ENCODE measurements at places on chromosomes 7 and 10.

GRCh38 chr10:94264085-94264484, 98.7 kb downstream of the NOC3L start:
- no peak for DNase-seq

GRCh38 chr7:118938845-118939244, 714.3 kb downstream of the ANKRD7 start:
- no peak for DNase-seq

DNA sequence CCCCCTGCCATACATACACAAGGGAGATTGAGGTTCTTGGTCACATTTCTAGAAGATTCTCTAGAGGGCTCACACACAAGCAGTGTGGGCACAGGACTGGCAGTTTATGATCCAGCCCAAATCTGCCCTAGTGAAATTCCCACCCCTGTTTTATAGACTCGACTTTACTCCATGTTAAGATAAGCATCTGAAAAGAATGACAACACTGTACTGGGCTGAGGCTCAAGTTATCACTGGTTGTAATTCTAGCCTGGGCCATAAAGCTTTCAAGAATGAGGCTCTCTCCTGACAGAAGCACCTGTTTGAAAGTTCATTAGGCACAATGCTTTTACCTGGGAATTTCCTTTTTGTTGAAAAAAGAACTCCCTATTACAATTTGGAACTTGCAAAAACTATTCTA, 195.6 kb upstream of the GLI3 start:
- DNase-seq: no peak

DNA sequence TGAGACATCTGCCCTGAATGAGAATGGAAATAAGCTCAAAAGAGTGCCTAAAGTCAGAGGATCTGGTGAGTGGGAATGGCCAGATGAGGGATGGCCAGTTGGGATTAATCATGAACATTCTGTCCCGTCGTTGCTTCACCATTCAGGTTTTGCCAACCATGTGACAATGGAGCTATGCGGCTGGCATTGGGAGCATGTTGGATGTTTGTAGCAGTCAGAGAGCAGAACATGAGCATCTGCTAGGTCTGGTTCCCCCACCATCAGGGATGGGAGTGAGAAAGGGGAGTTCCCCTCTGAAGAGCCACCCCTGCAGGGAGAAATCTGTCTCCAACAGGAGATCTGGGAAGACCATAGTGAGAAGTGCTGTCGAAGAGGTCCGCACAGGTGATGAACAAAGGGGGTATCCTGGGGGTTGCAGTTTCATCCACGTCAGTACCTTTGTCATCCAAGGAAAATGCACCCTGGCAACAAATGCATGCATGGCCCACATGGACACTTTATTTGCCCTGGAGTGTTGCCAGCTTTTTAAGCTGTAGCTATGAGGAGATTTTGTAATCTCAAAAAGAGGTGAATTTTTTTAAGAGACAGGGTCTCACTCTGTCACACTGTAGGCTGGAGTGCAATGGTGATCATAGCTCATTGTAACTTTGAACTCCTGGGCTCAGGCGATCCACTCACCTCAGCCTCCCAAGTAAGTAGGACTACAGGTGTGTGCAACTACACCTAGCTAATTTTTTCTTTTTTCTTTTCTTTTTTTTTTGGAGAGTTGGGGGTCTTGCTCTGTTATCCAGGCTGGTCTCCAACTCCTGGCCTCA, 190.2 kb downstream of the CAMK1D start:
- DNase-seq: no peak

DNA sequence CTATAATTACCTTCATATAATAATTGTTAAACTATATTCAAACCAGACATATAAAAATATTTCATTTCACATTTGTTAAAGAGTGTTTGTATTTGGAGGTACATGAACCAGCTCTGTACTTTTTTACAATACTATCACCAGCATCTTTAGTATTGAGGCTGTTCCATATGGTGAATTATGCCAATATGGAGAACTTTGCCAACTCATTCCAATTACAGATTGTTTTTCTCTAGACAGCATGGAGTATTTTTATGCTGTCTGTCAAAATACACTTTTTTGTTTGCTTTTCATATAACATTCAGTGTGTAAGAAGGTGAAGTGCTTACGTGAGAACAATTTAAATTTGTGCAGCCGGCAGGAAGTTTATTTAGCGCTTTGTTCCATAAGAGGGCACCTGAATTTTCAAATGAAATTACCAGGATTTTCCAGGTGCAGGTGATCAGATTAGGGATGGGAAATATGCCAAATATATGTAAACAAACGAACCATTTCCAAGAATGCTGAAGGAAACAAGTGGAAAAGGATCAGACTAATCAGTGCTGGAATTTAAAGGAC, 54.9 kb downstream of the SEMA3E start:
- DNase-seq: no peak

GRCh38 chr7:1234881-1235500, 2.3 kb downstream of the UNCX start:
- DNase-seq: no peak

- DNase-seq: no peak
Measured at GRCh38 chr10:34081948-34082347, 733.1 kb downstream of the PARD3 start.

GRCh38 chr7:94908323-94909178, 1.2 kb downstream of the PPP1R9A start:
- no peak for DNase-seq

GRCh38 chr7:114504586-114504985, 90.0 kb downstream of the FOXP2 start:
- no peak for DNase-seq

- DNase-seq: no peak
Measured at GRCh38 chr7:1562597-1563051, 6.6 kb upstream of the TMEM184A start.

DNA sequence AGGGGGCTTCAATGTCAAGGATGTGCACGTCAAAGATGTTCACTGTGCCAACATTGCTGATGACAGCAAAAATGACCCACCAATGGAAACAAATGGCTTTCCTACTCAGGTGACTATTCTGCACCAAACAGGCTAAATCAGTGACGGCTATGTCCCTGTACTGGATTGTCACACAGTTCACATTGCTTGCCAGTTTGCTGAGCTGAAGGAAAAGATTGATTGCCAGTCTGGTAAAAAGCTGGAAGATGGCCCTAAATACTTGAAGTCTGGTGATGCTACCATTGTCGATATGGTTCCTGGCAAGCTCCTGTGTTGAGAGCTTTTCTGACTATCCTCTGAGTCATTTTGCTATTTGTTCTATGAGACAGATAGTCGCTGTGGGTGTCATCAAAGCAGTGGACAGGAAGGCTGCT, 202.2 kb upstream of the ETV1 start:
- no peak for DNase-seq

- no peak for DNase-seq
Measured at GRCh38 chr10:599767-600166, 89.7 kb downstream of the DIP2C start.

- peak; percentile 41 for DNase-seq
Measured at GRCh38 chr10:131576341-131577177, 265.0 kb upstream of the TCERG1L start.

GRCh38 chr10:95476469-95477174, 84.5 kb downstream of the SORBS1 start:
- DNase-seq: no peak

DNA sequence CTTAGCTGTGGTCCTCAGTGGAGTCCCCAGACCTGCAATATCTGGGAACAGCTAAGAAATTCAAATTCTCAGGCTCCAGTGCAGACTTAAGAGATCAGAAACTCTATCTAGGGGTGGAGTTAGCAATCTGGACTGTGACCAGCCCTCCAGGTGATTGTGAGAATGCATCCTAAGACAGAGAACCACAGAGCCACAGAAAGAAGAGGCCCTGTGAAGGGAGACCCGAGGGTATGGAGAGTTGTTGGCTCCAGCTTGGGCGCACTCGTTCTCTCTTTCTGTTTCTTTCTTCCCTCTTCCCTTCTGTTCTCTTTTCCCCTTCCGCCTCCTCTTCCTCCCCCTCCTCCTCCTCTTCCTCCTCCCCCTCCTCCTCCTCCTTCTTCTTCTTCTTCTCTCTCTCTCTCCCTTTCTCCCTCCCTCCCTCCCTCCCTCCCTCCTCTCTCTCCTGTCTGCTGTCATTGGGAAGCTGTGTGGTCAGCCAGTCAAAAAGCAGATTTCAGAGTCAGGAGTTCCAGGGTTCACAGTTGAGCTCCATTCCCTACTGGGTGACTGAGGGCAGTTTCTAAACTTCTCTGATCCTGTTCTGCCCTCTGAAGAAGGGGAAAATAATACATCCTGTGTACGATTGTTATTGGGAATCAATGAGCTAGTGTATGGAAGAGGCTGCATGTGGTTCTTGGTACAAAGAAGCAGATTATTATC, 62.1 kb upstream of the STEAP1B start:
- DNase-seq: no peak

DNA sequence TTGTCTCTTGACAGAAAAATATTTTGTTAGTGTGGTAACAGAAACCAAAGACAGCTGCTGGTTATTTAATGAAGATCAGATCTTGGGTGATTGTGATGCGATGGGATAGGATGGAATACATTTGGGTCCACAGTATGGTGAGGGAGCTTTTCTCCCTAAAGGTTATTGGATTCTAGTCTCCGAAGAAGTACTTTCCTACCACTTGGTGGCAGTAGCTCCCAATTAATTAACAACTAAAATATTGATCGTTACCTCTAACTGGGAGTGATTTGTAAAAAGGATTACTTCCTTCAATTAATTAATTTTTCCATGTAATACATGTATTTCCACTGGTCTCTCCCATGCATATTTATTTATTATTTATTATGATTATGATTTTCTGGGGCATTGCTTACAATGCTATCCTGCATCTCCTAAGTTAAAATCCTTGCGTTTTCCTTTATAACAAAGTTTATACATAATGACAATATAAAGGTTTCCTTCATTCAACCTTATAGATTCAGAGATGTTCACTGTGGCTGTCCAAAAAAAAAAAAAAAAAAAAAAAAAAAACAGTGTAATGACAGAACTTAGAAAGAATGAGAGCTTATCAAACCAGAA, 25.6 kb downstream of the TMEM196 start:
- no peak for DNase-seq

DNA sequence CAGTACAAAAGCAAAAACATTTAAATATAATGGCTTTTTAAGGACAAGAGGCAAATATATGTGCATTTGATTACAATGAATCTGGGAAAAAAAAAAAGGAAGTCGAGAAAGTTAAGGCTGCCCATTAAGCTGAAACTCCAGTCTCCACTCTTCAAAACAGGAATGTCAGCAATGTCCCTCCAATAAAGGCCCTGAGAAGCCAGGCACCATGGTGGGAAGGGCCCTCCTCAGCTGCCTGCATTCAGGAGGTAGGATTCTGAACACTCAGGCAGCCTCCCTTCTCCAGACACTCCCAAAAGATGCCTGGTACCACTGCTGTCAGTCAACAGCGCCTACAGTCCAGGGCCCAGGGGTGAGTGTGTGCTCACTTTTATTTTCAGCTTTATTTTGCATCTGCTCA, 121.3 kb upstream of the MGMT start:
- no peak for DNase-seq

DNA sequence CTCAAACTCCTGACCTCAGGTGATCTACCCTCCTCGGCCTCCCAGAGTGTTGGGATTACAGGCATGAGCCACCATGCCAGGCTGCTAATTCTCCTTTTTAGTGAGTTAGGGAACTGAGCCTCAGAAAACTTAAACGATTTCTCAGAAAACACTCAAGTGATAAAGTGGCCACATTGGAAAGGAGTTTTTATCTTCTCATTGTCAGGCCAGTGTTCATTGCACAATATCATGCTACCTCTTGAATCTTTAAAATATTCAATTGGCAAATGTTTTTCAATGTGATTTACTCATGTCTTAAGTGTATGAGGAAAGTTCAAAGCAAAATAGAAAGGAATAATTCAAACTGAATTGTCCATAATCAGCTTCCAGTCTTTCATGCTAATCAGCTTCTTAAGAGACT, 80.7 kb downstream of the ITGB8 start:
- no peak for DNase-seq

DNA sequence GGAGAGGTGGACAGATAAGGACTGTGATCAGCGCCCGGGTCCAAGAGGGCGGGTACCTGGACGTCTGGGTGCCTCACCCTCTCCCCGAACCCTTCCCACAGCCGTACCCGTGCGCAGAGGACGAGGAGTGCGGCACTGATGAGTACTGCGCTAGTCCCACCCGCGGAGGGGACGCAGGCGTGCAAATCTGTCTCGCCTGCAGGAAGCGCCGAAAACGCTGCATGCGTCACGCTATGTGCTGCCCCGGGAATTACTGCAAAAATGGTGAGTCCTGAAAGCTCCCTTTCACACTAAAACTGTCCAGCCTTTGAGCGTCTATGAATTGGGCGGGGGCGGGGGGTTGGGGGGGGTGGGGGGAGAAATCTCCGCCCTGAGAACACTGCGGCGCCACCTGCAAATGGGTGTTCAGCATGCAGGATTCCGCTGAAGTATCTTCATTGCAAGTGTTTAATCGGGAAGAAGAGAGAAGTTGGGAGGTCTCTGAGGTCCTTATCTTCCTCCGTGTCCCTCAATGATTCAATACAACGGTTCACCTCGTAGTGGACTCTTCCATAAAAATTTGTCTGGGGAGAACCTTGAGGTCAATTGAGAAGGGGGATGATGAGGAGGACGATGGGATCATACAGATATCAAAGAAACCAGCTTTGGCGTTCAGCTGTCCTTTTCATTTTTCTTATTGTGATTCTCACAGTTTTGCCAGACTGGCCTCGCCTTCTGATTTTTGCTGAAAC, 906 bp downstream of the DKK1 start:
- no peak for DNase-seq

All from coronary artery (tissue), 2 donors.